Omental fat pad (tissue), 4 donors: ENCODE measurements at places on chromosomes 7 and 10.

DNA sequence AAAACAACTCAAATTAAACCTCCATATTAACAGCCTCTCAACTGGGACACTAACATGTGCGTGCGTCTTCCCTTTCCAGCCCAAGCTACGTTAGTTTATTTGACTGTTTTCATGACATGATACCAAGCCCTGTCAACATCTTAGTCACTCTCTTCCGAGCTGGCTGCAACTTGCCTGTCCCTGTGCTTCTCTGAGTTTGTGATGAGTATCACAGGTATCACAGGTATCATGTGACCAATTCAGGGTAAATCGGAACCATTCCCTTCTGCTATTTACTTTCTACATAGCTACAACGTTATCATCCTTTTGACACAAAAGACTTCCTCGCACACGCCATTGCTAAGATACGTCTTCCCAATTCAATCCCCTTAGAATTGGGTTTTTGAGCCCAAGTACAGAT lies 70.2 kb downstream of the CAV1 start:
- no peak for DNase-seq

DNA sequence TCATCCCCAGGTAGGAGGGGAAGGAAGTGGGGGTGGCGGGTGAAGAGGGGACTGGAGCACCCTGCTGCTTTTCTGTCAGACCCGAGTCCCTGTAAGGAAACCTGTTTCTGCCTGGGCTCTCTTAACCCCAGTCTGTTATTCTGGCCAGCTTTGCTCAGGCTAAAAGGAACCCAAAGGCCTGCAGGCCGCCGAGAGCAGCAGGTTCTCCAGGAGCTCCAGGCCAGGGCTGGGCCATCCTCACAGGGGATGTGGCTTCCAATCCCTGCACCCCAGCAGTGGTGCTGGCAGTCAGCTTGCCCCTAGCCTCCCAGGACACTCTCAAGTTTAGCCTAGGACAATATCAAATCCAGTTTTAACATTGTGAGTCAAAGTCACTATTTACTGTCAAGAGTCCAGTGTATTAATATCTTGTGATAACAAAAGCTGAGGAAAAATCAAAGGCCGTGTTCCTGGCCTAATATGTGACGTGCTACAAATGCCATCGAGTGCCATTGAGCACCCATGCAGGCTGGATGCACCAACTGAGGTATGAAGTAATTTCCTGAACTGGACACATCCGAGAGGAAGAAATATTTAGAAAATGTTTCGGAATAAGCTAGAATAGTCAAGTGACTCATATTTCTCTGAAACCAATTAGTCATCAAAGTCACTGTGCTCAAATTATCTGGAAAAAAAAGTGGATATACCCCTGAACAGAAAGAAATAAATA lies 7.0 kb downstream of the PKD1L1 start:
- no peak for DNase-seq

GRCh38 chr7:96636979-96637378 lies 72.7 kb downstream of the SEM1 start:
- DNase-seq: no peak

DNA sequence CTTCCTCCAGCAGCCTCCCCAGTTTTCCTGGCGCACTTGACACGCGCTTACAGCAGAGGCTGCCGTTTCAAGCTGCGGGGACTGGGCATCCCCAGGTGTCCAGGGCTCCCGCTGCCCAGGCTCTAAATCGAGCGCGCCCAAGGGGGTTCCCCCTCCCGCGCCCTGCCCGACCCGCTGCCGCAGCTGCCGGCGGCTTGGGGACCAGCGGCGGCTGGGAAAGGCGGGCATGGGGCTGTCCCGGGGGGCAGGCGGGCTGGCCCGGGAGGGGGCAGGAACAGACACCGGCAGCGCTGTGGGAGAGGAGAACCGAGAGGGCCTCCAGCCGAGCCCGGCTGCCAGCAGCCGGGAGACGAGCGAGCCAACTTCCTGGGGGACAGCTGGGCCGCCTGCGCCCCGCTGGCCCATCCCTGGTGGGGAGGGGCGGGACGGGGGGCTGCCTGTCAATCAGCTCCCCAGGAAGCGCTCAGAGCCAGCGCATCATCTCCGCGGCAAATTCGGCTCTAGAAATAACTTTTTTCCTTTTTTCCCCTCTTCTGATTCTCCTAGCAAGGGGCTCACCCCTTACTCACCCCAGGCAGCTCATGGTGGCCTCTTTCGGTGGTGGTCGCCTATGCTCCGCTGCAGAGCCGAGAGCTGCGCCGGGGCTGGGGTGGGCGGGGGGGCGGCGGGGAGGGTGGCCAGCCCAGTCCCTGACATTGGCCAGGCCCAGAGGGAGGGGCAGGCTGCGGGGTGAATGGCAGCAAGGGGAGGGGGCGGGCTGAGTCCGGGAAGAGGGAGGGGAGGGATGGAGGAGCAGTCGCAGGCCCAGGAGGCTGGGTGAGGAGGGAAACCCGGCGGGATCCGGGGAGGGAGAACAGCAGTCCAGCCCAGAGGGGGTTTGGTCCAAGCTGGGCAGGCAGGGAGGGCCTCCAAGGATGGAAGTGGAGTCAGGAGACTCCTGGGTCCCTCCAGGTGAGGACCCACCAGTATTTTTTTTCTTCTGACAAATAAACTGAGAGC lies 14.7 kb downstream of the GRID2IP start:
- no peak for DNase-seq
